ENCODE measurements at places on chromosomes 2 and 18. TPM values are rescaled to one million over a fixed set of nuclear protein-coding genes. Genes with fewer than 3 reads are reported as not detected.

KIF5C gene
- total RNA-seq: 379 TPM

CDKL4 gene
- 10.1 TPM for total RNA-seq

FRZB gene
- 19.8 TPM for total RNA-seq

SNTG2 gene
- total RNA-seq: 4.1 TPM

SERPINB4 gene
- not detected for total RNA-seq

RAPGEF4 gene
- 23.4 TPM for total RNA-seq

CFC1 gene
- not detected for total RNA-seq

SLC11A1 gene
- 1.7 TPM for total RNA-seq

SLC14A1 gene
- total RNA-seq: 4.1 TPM

PSD4 gene
- 4.2 TPM for total RNA-seq

CCDC148 gene
- total RNA-seq: 25.7 TPM

TDRD15 gene
- 3.0 TPM for total RNA-seq

ST6GAL2 gene
- total RNA-seq: 148 TPM

TNFRSF11A gene
- 1.6 TPM for total RNA-seq

KIF1A gene
- 219 TPM for total RNA-seq

TMEM17 gene
- total RNA-seq: 6.4 TPM

IL36RN gene
- not detected for total RNA-seq

TBR1 gene
- total RNA-seq: 53.7 TPM

ADCYAP1 gene
- total RNA-seq: 6.4 TPM

NFU1 gene
- total RNA-seq: 51.5 TPM

PTPN4 gene
- total RNA-seq: 191 TPM

MC5R gene
- 2.2 TPM for total RNA-seq

SP100 gene
- 4.8 TPM for total RNA-seq

LRP1B gene
- 71.4 TPM for total RNA-seq

SLC9A4 gene
- 0.62 TPM for total RNA-seq

SLC66A3 gene
- 9.8 TPM for total RNA-seq

ARMC9 gene
- 16.1 TPM for total RNA-seq

Data from occipital lobe (tissue), 3 donors.